ENCODE measurements at places on chromosomes 1 and 21.

GRCh38 chr1:43573066-43573800, 42.5 kb downstream of the PTPRF start:
- no peaks in the 10 kb centered on the region for H3K36me3 ChIP-seq
- H3K27ac ChIP-seq: no peak overlapping the region
- H3K27me3 ChIP-seq: no peaks in the 10 kb centered on the region
- H3K4me1 ChIP-seq: no peaks in the 10 kb centered on the region

DNA sequence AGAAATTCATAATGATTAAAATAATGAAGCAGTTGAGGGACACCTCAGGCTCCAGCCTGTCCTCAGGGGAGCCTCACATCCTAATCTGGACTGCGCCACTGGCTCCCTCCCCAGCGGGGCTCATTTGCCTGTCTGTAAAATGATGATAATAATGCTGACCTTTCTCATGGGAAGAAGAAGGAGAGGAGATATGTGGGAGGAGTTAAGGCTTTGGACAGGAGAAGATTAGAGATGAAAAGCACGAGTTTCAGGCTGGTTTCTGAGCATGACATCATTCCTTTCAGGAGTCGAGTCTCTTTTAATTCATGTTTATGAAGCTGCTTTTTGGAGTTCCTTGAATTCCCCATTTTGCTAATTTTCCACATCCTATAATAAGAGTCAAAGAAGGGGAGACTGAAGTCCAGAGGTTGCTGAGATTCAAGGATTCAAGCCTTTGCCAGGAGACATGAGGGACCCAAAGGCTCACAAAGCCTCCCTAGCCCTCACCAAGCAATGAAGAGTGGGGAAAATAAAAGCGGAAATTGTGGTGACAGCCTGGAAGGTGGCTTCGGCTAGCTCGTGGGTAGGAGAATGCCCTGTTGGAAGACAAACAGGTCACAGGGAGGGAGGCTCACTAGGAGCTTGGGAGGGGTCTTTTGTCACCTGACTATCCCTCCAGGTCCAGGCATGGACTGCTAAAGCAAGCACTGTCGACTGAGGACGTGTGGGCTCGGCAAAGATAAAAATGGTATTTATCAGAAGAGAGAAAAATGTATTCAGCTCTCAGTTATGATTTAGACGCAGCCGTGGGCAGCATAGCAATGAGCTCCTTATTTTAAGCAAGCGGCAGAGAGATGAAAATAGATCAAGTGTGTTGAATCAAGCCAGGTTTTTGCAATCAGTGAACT, 27.5 kb upstream of the STMN1 start:
- H3K4me3 ChIP-seq: no peak overlapping the region
- no peaks in the 10 kb centered on the region for H3K4me1 ChIP-seq
- no peak overlapping the region for H3K27ac ChIP-seq
- H3K27me3 ChIP-seq: no peaks in the 10 kb centered on the region

- H3K4me3 ChIP-seq: peak overlapping the region; percentile 20
- peaks cover 59% of the 10 kb centered on the region for H3K4me1 ChIP-seq
- no peak for DNase-seq
- no peaks in the 10 kb centered on the region for H3K36me3 ChIP-seq
- H3K27ac ChIP-seq: peak overlapping the region; percentile 88
- H3K27me3 ChIP-seq: no peaks in the 10 kb centered on the region
These were observed 29.0 kb downstream of the SSBP3 start for GRCh38 chr1:54377040-54377691.

DNA sequence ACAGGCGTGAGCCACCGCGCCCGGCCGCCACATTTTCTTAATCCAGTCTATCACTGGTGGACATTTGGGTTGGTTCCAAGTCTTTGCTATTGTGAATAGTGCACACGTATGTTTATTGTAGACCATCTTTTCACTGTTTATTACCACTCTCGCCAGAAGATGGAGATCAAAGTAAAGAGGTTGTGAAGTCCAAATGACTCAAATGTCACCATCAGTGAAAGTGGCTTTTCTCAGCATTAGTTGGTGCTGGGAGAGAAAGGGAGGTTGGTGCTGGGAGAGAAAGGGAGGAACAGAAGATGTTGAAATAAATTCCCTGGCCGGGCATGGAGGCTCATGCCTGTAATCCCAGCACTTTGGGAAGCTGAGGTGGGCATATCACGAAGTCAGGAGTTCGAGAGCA, 10.4 kb upstream of the UHMK1 start:
- no peak overlapping the region for H3K27ac ChIP-seq
- H3K36me3 ChIP-seq: no peaks in the 10 kb centered on the region
- peaks cover 26% of the 10 kb centered on the region for H3K27me3 ChIP-seq
- no peaks in the 10 kb centered on the region for H3K4me1 ChIP-seq

DNA sequence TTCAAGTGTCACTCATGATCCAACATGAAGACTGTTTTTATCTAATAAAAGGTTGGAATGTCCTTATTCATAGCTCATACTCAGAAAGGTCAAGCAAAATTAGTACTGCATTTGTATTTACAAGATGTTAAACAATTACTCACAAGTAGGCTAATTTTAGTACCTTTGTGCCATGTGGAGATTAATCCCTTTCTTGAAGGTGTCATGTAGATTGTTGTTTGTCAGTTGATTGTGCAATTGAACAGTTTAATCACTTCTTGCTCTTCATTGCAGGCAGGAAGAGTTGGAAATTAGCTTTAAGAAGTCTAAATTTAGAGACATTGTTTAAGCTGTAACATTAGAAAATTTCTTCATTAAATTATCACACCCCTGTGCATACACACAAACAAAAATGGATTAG, 847.1 kb downstream of the KCNT2 start:
- H3K4me1 ChIP-seq: no peaks in the 10 kb centered on the region
- H3K4me3 ChIP-seq: no peak overlapping the region
- H3K36me3 ChIP-seq: no peaks in the 10 kb centered on the region
- no peaks in the 10 kb centered on the region for H3K27me3 ChIP-seq

GRCh38 chr1:41005876-41006275, 15.6 kb downstream of the SLFNL1 start:
- no peaks in the 10 kb centered on the region for H3K36me3 ChIP-seq
- H3K27me3 ChIP-seq: no peaks in the 10 kb centered on the region
- peaks cover 21% of the 10 kb centered on the region for H3K4me1 ChIP-seq
- H3K4me3 ChIP-seq: no peak overlapping the region
- no peak overlapping the region for H3K27ac ChIP-seq
- DNase-seq: no peak

- H3K27me3 ChIP-seq: peaks cover 2% of the 10 kb centered on the region
- peaks cover 8% of the 10 kb centered on the region for H3K4me1 ChIP-seq
- no peak for DNase-seq
- no peak overlapping the region for H3K4me3 ChIP-seq
- no peaks in the 10 kb centered on the region for H3K36me3 ChIP-seq
- no peak overlapping the region for H3K27ac ChIP-seq
These were observed 229.6 kb upstream of the JUN start for GRCh38 chr1:59013276-59013927.

DNA sequence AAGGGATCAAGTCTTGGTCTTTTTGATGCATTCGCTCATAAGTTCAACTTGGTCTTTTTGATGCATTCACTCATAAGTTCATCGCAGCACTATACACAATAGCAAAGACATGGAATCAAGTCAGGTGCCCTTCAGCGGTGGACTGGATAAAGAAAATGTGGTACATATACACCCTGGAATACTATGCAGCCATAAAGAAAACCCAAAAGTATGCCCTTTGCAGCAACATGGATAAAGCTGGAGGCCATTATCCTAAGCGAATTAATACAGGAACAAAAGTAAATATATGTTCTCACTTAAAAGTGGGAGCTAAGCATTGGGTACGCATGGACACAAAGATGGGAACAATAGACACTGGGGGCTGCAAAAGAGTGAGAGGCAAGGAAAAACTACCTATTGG, 29.8 kb upstream of the FOXE3 start:
- peaks cover 1% of the 10 kb centered on the region for H3K4me1 ChIP-seq
- H3K27ac ChIP-seq: peak overlapping the region; percentile 58
- DNase-seq: no peak
- H3K27me3 ChIP-seq: no peaks in the 10 kb centered on the region
- no peak overlapping the region for H3K4me3 ChIP-seq

Data from naive thymus-derived CD8-positive, alpha-beta T cell (primary cell).